Smooth muscle cell of trachea (primary cell): ENCODE measurements at places on chromosomes 12 and 14. TPM values are rescaled to one million over a fixed set of nuclear protein-coding genes. Genes with fewer than 3 reads are reported as not detected.

The TAS2R50 gene
- total RNA-seq = 2.3 and 6.8 TPM in 2 replicates

The ZNF385A gene
- 2.9 and 11.7 TPM in 2 replicates for total RNA-seq

The RASSF8 gene
- total RNA-seq = 50.2 and 54.9 TPM in 2 replicates

The MTRFR gene
- total RNA-seq = 7.8 and 13.8 TPM in 2 replicates

The GALC gene
- 19.1 and 19.8 TPM in 2 replicates for total RNA-seq

The KRT72 gene
- total RNA-seq = not detected in 2 replicates

The IL22 gene
- total RNA-seq = not detected in 2 replicates

The C12orf43 gene
- 13.8 and 14.2 TPM in 2 replicates for total RNA-seq

The CLEC6A gene
- not detected in 2 replicates for total RNA-seq

The SRRM4 gene
- total RNA-seq = under 0.01 TPM in 1 of 2 replicates, not detected in the other

The PXN gene
- 39.4 and 57.0 TPM in 2 replicates for total RNA-seq

The IPO4 gene
- total RNA-seq = 39.4 and 47.6 TPM in 2 replicates

The YEATS4 gene
- 8.1 and 19.1 TPM in 2 replicates for total RNA-seq

The C12orf56 gene
- 1.9 and 2.0 TPM in 2 replicates for total RNA-seq

The TAS2R20 gene
- total RNA-seq = 2.8 and 5.1 TPM in 2 replicates

The ZNF10 gene
- 12.1 and 14.4 TPM in 2 replicates for total RNA-seq

The ERH gene
- total RNA-seq = 113 and 161 TPM in 2 replicates

The C12orf50 gene
- total RNA-seq = 0.17 TPM in 1 of 2 replicates, not detected in the other

The GPRC5D gene
- total RNA-seq = 0.15 TPM in 1 of 2 replicates, not detected in the other

The LALBA gene
- total RNA-seq = not detected in 2 replicates

The BCL11B gene
- total RNA-seq = under 0.01 TPM in 1 of 2 replicates, not detected in the other

The IFNG gene
- not detected in 2 replicates for total RNA-seq

The GPR135 gene
- 3.9 and 4.1 TPM in 2 replicates for total RNA-seq

The DTD2 gene
- 40.5 and 45.2 TPM in 2 replicates for total RNA-seq

The TMEM117 gene
- total RNA-seq = 9.3 and 10.0 TPM in 2 replicates

The C3AR1 gene
- total RNA-seq = 0.15 TPM in 1 of 2 replicates, not detected in the other

The BATF gene
- total RNA-seq = not detected in 2 replicates

The RASAL1 gene
- not detected in 2 replicates for total RNA-seq

The RDH16 gene
- 0.15 and 0.17 TPM in 2 replicates for total RNA-seq

The KRT1 gene
- not detected in 2 replicates for total RNA-seq

The BCL7A gene
- 4.5 and 5.3 TPM in 2 replicates for total RNA-seq

The MORN3 gene
- 0.33 and 0.73 TPM in 2 replicates for total RNA-seq

The C14orf132 gene
- total RNA-seq = 31.9 and 59.4 TPM in 2 replicates

The CEBPE gene
- total RNA-seq = not detected in 2 replicates

The APOF gene
- total RNA-seq = not detected in 2 replicates

The HOXC13 gene
- not detected in 2 replicates for total RNA-seq

The PRMT5 gene
- total RNA-seq = 54.0 and 55.4 TPM in 2 replicates

The PTCSC3 gene
- not detected in 2 replicates for total RNA-seq
